ENCODE measurements at places on chromosomes 11 and 22. TPM values are rescaled to one million over a fixed set of nuclear protein-coding genes. Genes with fewer than 3 reads are reported as not detected.

DNA sequence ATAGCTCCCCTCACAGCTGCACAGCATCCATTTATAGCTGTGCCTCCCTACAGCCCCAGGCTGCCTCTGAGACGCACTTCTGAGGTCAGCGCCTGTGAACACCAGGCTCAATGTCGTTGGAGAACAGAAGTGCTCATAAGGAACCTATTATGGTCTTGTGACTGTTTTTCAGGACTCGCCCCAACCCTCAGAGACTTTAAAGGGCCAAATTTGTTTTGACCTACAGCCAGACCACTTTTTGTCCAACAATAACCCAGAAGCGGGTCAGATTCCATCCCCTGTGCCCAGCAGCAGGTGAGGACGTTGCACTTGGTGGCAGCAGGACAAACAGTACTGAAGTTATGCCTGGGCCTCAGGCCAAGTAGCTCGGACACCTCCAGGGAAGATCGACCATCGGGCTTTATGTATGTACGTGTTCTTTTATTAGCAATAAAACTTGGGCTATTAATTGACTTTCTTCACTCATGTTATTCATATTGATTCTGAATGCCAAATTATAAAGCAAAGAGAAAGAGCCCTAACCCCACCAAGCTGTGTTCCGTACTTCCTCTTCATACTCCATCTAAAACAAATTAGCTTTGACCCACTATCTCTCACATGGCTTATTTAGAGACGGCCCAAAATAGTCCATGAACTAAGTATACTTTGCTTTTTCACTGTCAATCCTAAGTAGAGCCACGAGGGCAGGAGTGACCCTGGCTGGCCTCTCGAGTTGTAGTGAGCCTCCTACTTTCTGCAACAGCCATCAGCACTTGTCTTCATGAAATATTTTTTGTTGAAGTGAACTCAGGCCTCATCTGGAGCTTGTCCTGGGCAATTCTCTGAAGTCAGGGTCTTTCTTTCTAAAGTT is 92.3 kb upstream of the PAX6 start:
- DNase-seq, result no peak

DNA sequence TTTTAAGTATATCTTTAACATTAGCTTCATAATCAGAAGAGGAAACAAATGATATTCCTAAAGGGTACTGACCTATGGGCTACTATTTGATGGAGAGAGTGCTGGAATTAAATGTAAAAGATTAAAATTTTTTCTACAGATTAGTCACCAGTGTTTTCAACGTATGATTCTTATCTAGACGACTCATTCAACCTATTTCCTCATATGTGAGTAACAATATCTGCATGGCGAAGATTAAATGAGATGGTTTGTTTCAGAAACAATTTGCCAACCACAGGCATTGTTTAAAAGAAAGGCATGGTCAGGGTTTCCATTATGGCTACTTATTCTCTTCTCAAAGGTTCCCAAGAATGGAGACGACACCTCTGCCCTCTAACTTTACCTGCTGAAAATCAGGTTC is 20.4 kb downstream of the OR56B4 start:
- no peak for DNase-seq

- no peak for DNase-seq
These were observed 48.7 kb upstream of the OR9Q1 start for GRCh38 chr11:57974848-57975601.

DNA sequence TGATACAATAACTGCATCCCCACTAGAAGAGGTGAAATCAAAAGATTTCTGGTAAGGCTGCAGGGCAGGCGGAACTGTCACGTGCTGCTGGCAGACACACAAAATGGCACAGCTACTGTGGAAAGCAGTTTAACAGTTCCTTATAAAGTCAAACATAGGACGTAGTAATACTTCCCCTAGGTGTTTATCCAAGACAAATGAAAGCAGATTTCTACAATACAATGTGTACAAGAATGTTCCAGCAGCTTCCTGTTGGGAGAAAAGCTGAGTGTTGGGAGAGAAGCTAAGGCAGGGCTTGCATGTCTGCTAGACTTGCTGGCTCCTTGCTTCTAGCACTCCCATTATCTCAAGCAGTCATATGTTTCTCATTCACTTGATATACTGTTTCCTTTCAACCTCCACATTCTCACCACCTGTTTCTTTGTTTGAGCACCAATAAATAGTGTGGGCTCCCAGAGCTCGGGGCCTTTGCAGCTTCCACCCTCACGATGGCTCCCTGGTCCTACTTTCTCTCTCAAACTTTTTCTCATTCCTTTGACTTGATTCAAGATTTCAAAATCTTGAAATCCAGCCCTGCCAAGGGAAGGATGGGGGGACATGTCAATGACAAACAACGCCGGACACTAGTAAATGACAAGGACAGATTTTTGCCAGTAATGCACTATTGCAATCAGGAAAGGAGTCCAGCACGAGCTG is 21.2 kb upstream of the IL17RA start:
- DNase-seq, result peak; percentile 31

GRCh38 chr11:88414385-88414861 is 76.9 kb upstream of the CTSC start:
- peak; percentile 74 for DNase-seq

- DNase-seq, result no peak
These were observed 1649.1 kb downstream of the LRRC4C start for GRCh38 chr11:39810358-39810757.

GRCh38 chr11:18721561-18722292 is 4.3 kb downstream of the IGSF22 start:
- DNase-seq, result peak; percentile 52

GRCh38 chr11:72314600-72315392 is 70.8 kb upstream of the PHOX2A start:
- no peak for DNase-seq

DNA sequence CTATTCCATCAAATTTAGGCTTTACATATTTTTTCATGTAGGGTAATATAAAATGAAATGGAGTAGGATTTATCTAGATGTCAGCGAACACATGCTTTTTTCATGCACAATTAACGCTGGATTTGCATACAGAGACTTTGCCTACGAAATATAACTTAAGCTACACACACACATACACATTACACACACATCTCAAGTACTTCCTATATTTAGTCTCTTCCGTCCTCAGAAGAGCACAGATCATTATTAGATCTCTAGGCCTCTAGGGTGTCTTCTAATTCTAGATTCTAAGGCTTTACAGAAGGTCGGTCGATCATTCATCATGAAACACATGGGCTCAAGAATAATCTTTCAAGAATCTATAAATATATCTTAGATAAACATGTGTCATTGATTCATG is 3.8 kb upstream of the MS4A13 start:
- no peak for DNase-seq

GRCh38 chr11:10201343-10201742 is 92.7 kb downstream of the SBF2 start:
- DNase-seq, result no peak

- no peak for DNase-seq
These were observed 68.4 kb upstream of the PRODH start for GRCh38 chr22:19004471-19004870.

- no peak for DNase-seq
These were observed 399.1 kb downstream of the LARGE1 start for GRCh38 chr22:33520904-33521780.

The OR5P2 gene
- polyA plus RNA-seq, result not detected

The PHF21B gene
- polyA plus RNA-seq, result 0.84 TPM

The CRYBB3 gene
- 0.42 TPM for polyA plus RNA-seq
